ENCODE measurements at places on chromosomes 2 and 18.
A peak's percentile ranks its signal among the peaks of the same experiment; 100 is the strongest.

- no peak for DNase-seq
Observed at GRCh38 chr18:58609536-58609993, 19.3 kb downstream of the ALPK2 start.

GRCh38 chr18:23765931-23766330 is 76.7 kb downstream of the LAMA3 start:
- no peak for DNase-seq

GRCh38 chr18:66534110-66534509 is 69.8 kb downstream of the CDH19 start:
- DNase-seq, result no peak

- no peak for DNase-seq
Observed at GRCh38 chr2:219536967-219537366, 6.6 kb downstream of the CHPF start.

DNA sequence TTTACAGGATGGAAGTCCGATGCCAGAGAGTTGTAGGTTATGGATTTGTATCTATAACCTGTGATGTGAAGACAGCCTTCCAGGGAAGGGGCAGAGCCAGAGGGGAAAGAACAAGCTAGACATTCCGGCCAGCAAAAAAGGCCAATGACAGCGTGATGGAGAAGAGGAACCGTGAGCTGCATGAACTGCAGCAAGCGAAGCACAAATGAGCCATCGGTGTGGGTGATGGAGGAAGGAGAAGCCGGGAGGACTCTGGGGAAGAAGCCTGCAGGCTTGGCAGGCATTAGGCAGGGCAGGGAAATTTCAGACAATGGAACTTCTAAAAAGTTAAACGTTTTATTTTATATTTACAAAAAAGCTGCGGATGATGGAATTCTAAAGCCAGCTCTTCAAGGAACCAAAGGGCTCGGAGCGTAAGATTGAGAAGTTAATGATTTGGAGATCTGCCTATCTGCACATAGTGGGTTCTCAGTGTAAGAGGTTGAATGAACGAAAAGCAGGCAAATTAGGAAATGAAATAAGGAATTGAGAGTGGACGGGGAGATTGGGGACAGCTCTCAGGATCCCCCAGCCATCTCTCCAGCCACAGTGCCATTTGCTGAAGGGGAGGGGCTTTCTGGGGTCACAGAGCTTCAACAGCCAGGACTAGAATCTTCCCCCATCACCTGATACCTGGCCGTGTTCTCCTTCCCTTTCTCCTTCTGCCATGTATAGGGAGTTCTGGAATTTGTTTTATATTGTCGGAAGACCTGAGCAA is 28.4 kb downstream of the NGEF start:
- DNase-seq, result no peak

GRCh38 chr2:69636395-69636794 is 7.1 kb downstream of the AAK1 start:
- no peak for DNase-seq

DNA sequence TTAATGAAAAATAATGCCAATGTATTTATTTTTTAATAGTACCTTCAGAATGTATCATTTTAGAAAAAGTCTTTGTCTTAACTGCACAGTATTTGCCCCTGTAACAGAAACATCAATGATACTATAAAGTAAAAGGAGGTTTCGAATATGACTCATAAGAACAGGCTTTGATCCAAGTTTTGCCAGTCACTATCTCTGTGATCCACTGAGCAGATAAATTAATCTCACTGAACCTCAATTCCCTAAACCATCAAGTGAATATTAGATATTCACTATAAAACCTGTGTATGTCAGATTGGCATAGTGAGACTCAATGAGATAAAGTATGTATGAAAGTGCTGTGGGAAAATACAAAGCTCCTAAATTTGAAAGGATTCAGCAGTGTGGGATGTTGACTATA is 292.1 kb downstream of the EXOC6B start:
- DNase-seq, result peak; percentile 34

DNA sequence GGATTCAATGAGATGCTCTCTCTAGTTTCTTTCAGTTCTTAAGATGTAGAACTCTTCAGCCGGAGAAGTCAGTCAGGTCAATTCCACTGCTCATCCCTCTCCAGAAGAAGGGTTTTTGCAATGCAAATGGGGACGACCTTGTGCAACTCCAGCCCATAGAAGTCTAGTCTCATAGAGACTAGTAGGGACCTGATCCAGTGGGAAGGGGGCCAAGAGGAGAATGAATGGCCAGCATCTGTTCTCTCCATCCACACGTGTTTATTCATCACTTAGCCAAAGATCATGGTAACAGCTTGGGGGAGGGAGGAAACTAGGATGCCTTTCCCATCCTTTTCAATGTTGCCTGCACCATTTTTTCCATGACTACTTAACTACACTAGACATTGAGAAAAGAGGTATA is 120.2 kb downstream of the LAMA3 start:
- no peak for DNase-seq

- DNase-seq, result peak; percentile 53
Observed at GRCh38 chr2:164538240-164538866, 82.9 kb downstream of the GRB14 start.

- DNase-seq, result no peak
Observed at GRCh38 chr2:152468899-152469692, 134.1 kb downstream of the FMNL2 start.

- no peak for DNase-seq
Observed at GRCh38 chr2:134783912-134784311, 54.5 kb upstream of the ACMSD start.

DNA sequence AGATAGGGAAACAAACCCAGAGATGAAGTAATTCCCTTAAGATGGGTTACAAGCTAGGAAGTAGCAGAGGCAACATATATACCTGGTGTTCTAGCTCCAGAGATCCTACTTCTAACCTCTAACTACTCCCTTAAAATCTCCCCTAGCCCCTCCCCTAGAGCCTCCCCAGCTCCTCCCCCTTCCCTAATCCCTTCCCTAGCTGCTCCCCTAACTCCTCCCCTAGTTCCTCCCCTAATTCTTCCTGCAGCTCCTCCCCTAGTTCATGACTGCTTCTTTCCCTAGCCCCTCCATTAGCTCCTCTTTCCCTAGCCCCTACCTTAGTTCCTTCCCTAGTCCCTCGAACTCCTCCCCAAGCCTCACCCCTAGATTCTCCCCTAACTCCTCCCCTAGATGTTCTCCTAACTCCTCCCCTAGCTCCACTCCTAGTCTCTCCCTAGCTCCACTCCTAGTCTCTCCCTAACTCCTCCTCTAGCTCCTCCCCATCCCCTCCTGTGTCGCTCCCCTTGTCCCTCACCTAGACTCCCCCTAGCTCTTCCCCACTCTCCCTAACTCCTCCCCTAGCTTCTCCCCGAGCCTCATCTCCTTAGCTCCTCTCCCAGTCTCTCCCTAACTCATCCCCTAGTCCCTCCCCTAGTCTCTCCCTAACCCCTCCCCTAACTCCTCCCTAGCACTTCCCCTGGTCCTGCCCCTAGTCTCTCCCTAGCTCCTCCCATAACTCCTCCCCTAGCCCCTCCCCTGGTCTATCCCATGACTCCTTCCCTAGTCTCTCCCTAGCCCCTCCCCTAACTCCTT is 108.9 kb downstream of the CD226 start:
- DNase-seq, result no peak

DNA sequence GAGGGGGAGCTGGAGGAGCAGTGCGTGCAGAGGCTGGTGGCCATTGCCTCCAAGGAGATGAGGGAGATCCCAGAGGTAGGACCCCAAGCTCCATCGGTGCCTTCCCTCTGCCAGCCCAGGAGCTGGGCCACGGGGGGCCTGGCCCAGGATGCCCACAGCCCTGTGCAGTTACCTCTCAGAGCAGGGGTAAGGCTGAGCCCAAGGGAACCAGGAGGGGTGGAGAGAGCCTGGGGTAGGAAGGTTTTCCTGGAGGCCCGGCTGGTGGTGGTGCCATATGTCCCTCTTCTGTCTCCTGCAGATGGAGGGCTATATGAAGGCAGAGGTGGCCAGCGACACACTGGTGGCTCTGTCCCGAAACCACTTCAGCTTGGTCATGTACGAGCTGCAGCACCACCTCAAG is 11.4 kb downstream of the MROH2A start:
- DNase-seq, result no peak

- DNase-seq, result peak; percentile 79
Observed at GRCh38 chr18:48007955-48008701, 77.7 kb upstream of the SMAD2 start.

DNA sequence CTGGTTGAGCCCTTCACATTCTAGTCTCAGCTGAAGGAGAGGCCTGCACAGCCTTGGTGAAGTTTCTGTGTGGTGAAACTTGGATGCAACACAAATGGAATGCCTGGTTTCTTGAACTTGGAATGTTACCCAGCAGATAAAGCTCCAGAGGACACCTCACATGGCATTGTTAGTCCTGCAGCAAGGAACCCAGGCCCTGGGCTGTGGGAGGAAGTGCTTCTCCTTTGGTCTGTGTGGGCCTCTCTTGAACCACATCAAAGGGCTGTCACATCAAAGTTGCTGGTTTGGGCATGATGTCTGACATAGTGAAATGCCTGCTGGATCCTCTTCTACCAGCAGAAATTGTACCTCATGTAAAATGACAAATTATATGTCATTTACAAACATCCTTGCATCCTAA is 198.5 kb downstream of the FHOD3 start:
- DNase-seq, result no peak

DNA sequence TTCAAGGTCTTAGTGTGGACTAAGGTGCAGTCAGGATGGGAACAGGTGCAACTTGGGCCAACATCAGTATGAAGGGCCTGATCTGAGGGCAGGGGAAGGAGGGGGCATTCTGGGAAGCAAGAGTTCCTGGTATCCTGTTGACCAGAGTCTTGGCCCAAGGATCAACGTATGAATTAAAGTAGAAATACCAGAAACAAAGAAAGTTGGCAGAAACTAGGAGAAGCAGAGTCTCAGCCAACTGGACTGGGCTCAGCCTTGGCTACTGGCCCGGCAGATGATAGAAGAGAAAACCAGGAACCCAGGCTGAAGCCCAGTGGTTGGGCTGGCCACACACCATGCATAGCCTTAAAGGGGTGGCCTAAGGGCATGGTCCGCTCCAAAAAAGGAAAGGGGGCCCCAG is 2.3 kb downstream of the CETN1 start:
- no peak for DNase-seq

- DNase-seq, result no peak
Observed at GRCh38 chr2:61272421-61273070, 110.6 kb downstream of the C2orf74 start.

GRCh38 chr2:196131384-196131937 is 39.9 kb downstream of the STK17B start:
- DNase-seq, result no peak

DNA sequence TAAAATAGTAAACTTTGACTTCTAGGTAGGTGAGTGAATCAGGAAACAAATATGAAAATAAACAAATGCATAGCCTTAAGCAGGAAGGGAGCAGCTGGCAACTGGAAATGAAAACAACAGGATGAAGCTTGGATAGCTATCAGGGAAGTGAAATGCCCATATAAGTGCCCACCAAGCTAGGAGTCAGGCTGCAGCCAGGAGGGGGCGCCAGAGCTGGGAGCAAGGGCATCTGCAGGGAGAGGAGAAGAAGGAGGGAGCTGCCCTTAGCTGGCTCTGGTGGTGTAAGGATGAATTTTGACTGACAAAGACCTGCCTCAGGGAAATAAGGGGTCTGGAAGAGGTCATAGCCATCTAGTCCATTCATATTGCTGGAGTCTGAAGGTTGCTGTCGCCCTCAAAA is 298.3 kb downstream of the TDRD15 start:
- DNase-seq, result peak; percentile 29

- no peak for DNase-seq
Observed at GRCh38 chr2:15776629-15776919, 163.8 kb upstream of the MYCN start.

GRCh38 chr18:79732721-79733025 is 53.1 kb downstream of the CTDP1 start:
- DNase-seq, result no peak

- DNase-seq, result no peak
Observed at GRCh38 chr2:140270224-140270623, 1490.0 kb upstream of the NXPH2 start.

DNA sequence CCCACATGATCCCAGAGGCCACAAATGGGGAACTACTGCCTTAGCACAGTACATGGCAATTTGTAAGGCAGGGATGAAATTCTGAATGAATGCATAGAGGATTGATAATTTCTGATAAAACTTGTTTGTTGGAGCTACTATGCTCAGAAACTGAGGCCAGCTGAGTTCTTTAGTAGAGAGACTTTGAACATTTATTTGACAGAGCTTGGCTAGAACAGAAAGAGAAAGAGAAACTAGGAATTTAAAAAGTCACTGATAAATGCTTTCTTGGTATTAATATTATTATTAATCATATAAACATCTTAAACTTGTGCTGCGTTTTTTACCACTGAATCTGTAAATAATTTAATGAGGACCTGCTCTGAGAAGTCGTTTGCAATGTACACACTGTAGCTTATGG is 923.7 kb upstream of the CNTNAP5 start:
- no peak for DNase-seq

Data from HTR-8/SVneo (cell line).